ENCODE measurements at places on chromosomes 2 and 18. TPM values are rescaled to one million over a fixed set of nuclear protein-coding genes. Genes with fewer than 3 reads are reported as not detected.

Gene THSD7B
- total RNA-seq, result 0.45 TPM

Gene B3GNT7
- total RNA-seq, result 8.1 TPM

DNA sequence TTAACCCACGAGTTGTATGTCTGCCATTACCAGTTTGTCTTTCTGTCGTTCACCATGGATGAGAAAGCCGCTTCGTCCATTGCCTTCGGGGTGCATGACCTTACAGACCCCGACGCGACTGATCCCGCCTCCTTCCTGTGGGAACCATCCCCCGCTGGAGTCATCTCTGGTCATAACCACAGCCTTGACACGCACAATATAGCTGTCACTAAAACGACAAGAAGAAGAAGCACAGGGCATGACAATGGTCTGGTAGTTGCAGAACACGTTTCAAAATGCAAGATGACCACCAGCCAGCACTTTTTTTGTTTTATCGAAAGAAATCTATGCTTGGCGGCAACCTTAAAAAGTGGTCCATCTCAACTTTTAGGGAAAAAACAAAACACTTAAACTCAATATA, 87.7 kb downstream of the SPRED2 start:
- DNase-seq, result no peak

- DNase-seq, result no peak
Observed at GRCh38 chr2:136129601-136130000, 11.7 kb upstream of the CXCR4 start.

GRCh38 chr2:146817613-146818012, 1027.2 kb upstream of the ACVR2A start:
- no peak for DNase-seq

Gene ERBB4
- 17.9 TPM for total RNA-seq

Gene CCL20
- not detected for total RNA-seq

Gene IL1RN
- total RNA-seq, result 0.57 TPM

DNA sequence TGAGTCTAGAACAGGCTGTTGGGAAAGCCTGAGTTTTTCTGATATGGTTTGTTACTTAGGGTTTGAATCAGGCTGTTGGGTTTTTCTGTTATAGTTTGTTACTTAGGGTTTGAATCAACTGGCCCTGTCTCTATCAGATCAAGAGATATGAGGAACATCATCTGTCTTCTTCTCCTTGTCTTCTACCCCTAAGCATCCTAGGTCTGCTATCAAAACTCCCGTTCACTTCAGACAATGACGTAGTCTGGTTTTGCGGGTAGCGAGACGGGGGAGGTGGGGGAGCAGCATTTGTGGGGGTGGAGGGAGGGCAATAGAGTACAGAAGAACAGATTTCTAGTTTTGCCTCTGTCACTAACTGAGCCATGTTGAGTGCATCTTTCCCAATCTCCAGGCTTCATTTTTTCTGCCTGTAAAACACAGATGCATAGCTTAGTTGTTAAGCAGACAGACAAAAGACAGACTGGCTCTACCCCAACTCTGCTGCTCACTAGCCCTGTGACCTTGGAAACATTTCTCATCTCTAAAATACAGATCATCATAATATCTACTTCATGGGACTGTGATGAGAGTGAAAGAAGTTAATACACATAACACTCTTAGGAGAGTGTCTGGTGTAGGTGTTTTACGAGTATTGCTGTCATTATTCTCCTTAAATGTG, 9.1 kb downstream of the TNP1 start:
- DNase-seq, result no peak

DNA sequence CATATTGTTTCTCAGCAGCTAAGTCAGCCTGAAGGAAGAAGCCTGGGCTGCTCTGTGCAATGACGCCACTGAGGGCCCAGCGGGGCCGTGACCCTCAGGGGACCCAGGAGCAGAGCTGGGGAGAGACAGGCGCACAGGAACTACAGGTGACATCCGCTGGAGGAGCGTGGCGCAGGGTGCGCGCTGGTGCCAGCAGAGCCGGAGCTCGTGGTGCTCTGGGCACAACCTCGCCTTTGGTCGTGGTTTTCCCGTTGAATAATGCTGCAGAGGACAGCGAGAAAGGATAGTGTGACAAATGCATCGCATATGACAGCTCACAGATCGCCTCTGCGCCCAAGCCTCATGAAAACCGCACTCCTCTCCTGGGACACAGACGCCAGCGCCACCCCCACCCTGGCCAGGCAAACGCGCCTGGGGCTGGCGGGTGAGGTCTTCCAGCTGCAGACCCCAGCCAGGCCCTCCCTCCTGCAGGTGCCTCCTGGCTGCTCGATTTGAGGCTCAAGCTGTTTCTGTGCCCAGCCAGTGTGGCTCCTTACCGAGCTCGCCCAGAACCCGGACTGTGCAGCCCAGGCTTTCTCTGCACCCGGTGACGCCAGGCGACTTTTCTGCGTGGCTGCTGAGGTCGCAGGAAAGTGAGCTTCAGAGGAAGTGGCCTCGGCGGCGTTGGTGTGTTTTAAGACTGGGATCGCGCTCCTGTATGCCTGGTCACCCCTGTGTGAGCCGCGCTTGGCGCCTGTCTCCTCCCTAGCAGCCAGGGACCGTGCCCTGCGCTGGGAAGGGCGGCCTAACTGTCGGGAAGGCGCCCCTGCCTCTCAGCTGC, 583.1 kb upstream of the HS6ST1 start:
- no peak for DNase-seq

GRCh38 chr2:53848062-53848461, 11.7 kb downstream of the GPR75 start:
- DNase-seq, result no peak

- DNase-seq, result no peak
Observed at GRCh38 chr2:100268986-100269385, 53.3 kb downstream of the LONRF2 start.

Gene GPR75
- 0.50 TPM for total RNA-seq

GRCh38 chr2:84297155-84297554, 161.9 kb downstream of the SUCLG1 start:
- no peak for DNase-seq

Gene MREG
- 0.84 TPM for total RNA-seq

Gene CCDC141
- 139 TPM for total RNA-seq

DNA sequence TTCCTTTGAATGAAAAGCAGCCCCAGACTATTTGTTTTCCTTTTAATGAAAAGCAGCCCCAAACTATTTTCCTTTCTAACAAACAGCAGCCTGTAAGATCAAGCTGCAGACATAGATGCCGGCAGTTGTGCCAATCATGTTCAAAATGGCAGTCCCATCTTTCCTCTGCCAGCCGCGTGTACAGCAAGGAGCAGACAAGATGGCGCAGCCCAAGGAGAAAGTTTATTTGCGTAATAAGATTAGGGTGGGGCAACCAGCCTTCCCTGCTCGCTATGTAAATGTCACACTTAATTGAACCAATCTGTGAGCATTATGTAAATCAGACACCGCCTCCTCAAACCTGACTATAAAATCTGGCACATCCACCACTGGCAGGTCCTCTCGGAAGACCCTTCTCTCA, 226.0 kb downstream of the TGIF1 start:
- no peak for DNase-seq

DNA sequence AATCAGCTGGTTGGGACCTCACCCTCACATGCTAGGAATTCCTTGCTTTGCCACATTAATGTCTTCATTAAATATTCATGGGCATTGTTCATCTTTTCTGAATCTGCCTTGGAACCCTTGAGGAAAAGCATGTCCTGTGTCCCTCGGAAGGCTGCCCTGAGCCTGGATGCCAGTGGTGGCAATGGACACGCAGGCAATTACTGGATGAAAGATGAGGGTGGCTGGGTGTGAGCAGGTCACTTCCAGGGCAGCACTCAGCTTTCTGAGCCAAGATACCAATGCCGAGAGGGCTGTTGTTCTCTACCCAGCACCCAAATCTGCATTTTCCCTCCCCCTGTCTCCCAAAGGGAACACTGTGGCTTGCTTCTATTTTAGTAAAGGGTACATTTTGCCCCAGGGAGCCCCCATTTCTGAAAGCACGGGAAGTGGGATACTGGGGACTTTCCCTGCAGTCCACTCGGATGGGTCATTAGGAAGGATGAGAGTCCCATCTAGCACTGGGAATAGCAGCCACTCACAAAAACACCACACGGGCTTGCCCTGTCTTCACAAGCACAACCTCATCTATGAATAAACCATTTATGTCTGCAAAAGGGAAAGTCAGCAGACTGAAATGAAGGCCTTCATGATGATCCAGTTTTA, 234.8 kb downstream of the SOX11 start:
- peak; percentile 34 for DNase-seq

DNA sequence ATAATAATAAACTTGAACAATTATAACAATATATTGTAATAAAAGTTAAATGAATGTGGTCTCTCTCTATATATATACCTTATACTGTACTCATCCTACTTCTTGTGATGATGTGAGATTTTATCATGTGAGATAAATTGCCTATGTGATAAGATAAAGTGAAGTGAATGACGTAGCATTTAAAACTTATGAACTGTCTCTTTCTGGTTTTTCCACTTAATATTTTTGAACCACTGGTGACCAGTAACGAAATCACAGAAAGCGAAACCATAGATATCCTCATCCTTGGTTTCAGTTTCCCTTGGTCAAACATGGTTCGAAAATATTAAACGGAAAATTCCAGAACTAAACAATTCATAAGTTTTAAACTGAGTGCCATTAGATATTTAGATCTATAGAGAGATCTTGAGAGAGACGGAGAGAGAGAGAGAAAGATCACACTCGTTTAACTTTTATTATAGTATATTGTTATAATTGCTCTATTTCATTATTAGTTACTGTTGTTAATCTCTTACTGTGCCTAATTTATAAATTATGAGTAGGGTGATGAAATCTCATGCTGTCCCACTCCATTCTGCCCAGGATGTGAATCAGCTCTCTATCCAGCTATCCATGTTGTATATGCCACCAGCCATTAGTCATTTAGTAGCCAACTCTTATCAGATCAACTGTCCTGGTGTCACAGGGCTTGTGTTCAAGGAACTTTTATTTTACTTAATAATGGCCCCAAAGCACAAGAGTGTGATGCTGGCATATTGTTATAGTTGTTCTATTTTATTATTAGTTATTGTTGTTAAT, 156.8 kb downstream of the THADA start:
- DNase-seq, result no peak

GRCh38 chr2:45943219-45944044, 292.0 kb downstream of the PRKCE start:
- DNase-seq, result no peak

- DNase-seq, result peak; percentile 26
Observed at GRCh38 chr2:241868661-241869081, 858 bp upstream of the RTP5 start.

Gene CYP1B1
- total RNA-seq, result 16.9 TPM

Gene ANTXR1
- total RNA-seq, result 28.9 TPM

DNA sequence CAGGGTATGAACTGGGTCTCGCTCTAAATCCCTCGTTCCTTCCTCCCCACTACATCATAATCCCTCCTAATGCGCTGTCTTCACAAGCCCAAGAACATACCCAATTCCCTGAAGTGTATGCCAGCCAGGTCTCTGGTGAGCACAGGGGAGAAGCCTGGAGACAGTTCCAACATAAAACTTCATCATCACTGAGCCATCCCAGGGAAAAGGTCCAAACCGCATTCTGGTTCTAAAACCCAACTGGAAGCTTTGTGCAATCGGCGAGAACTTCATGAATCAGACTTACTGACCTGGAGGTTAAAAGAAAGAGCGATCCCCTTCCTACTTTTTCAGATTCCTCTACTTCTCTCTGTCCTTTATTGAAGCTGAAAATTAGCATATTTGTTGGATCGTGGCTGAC, 132.7 kb downstream of the ALPK2 start:
- no peak for DNase-seq

Gene RAD51AP2
- total RNA-seq, result 0.10 TPM

- peak; percentile 86 for DNase-seq
Observed at GRCh38 chr2:96801005-96801785, 14.9 kb upstream of the CNNM3 start.

GRCh38 chr18:8279781-8280330, 329.4 kb upstream of the RAB12 start:
- DNase-seq, result no peak

DNA sequence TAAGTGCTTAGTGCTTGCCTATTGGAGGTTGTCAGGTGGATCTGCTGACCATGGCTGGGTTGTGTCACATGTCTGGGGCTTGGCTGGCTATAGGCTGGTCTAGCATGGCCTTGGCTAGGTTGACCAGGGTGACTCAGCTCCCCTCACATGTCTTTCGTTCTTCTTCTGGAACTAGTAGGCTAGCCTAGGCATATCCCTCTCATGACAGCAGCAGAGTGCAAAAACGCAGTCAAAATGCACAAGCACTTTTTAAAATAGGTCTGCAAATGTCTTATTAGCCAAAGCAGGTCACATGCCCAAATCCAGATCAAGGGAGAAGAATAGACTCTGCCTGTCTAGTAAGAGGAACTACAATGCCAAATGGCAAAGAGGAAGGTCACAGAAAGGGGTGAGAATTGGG, 179.7 kb upstream of the ACVR2A start:
- no peak for DNase-seq

Gene GALNT13
- 0.15 TPM for total RNA-seq

Measured in left ventricle myocardium superior (tissue), 1 donor.